ENCODE measurements at places on chromosomes 16 and 17.

GRCh38 chr17:1803280-1803679 is 26.4 kb downstream of the SMYD4 start:
- DNase-seq = no peak

DNA sequence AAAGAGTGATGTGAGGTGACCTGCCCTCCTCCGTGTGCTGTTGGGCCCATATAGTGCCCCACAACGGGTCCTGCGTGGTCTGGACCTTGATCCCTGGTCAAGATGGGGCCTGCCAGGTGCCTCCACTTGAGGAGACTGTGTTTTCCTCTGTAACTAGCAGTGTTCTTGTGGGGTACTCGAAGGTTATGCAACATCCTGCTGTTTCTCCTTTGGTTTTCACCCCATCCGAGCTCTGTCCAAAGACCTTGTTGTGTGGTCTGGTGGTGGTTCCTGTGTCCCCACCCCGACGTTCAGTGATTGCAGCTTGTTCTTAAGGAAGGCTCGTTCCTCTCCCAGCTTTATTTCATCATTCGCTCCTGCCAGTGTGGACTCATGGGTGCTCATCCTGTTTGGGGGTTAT is 38.7 kb upstream of the ZNF750 start:
- no peak for DNase-seq

DNA sequence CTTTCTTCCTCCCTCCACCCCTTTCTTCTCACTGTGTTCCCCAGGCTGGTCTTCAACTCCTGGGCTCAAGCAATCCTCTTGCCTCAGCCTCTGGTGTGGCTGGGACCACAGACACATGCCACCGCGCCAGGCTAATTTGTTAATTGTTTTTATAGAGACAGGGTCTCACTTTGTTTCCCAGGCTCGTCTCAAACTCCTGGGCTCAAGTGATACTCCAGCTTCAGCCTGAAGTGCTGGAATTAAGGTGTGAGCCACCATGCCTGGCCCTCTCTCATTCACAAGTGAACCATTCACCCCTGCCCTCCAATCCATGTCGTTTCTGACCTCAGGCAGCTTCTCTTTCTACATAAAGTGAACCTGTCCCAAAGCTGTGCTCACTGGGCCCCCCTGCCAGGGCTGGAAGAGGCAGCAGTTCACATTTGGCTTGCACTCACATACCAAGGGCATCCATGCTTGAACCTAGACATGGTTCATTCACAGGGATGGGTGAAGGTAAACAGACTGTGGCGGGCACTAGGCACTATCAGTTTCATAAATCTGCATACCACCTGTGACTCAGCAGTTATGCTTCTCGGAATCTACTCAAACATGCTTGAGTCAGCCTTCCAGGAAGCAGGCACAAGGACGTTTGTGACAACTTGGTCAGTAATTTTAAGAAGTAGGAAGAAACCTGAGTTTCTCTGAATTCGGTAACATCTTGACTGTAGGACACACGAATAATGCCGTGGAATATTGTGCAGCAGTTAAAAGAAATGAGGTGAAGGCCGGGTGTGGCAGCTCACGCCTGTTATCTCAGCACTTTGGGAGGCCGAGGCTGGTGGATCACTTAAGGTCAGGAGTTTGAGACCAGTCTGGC is 6.0 kb upstream of the RNF213 start:
- DNase-seq = peak; percentile 61

GRCh38 chr16:27824006-27824405 is 239.5 kb downstream of the GSG1L start:
- DNase-seq = no peak

DNA sequence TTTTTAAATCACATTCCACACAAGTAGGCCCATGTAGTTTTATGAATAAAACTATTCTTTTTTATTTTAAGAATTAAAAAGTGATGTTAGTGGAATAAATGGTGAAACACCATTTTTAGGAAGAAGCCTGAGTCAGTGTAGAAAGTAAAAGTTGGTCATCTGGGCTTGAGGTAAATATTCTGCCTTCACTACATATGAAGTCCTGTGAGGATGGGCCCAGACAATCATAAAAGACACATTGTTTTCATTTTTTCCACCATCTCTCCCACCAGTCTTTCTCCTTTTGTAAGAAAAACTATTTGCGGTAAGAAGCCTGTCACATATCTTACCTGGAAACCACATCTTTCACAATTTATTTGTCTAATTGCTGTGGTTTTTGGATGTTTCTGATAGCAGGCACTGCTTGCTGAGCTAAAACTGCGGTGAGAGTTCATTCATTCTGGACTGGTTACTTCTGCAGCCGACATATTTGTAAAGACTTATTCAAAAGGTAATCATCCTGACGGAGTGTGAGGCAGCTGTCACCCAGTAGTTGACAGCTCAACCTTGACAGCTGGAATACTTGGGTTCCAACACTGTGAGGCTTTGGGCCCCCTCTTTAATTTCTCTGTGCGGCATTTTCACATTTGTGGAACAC is 10.6 kb upstream of the RFFL start:
- no peak for DNase-seq

DNA sequence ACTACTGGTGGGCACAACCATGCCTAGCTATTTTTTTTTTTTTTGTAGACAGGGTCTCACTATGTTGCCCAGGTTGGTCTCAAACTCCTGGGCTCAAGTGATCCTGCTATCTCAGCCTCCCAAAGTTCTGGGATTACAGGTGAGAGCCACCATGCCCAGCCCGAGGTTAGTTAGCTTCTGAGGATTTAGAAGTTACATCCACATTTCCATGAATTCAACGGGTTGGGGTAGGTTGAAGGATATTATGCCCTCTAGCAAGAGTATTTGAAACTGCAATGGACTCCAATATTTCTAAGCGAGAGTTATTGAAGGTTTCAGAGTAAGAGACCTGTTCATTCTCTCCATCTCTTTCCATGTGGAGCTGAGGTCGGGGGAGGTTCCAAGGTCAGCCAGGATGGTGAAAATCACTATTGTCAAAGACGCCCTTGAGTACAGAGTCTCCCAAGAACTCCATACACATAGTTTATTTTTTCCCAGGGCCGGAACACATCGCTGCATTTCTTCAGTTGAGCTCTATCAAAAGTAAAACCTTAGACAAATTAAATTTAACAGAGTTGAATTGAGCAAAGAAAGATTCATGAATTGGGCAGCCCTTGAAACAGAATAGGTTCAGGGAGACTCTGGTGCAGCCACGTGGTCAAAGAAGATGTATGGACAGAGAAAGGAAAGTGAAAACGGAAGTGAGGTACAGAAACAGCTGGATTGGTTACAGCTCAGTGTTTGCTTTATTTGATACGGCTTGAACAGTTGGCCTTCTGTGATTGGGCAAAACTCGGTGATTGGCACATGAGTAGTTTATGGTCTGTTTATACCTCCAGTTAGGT is 19.0 kb upstream of the ITPRIPL2 start:
- no peak for DNase-seq

DNA sequence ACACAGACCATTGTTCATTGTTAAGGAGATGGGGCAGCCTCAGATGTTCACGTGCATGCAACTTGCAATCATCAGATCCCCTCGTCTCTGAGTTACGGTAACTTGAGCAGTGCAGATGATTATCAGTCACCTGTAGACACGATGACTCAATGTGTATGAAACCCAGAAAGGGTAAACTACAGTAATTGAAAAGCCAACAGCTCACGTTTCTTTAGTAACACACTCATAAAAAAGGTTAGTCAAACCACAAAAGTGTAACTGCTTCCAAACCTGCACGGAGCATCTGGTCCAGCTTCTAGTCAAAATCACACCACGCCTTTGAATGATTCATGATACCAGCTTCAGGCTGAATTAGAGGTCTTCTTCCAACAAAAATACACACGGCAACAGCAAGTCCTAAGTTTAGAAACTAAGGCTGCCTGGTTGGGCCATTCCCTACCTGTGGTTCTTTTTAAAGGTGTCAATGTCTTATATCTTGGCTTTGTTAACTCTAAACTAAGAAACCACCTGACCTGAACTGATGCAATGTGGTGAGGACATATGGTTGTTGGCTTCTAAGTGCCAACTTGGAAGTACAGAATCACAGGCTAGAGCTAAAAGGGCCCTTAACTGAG is 32.3 kb downstream of the GRB7 start:
- DNase-seq = peak; percentile 66

GRCh38 chr17:43995150-43995471 is 9.3 kb upstream of the NAGS start:
- no peak for DNase-seq

DNA sequence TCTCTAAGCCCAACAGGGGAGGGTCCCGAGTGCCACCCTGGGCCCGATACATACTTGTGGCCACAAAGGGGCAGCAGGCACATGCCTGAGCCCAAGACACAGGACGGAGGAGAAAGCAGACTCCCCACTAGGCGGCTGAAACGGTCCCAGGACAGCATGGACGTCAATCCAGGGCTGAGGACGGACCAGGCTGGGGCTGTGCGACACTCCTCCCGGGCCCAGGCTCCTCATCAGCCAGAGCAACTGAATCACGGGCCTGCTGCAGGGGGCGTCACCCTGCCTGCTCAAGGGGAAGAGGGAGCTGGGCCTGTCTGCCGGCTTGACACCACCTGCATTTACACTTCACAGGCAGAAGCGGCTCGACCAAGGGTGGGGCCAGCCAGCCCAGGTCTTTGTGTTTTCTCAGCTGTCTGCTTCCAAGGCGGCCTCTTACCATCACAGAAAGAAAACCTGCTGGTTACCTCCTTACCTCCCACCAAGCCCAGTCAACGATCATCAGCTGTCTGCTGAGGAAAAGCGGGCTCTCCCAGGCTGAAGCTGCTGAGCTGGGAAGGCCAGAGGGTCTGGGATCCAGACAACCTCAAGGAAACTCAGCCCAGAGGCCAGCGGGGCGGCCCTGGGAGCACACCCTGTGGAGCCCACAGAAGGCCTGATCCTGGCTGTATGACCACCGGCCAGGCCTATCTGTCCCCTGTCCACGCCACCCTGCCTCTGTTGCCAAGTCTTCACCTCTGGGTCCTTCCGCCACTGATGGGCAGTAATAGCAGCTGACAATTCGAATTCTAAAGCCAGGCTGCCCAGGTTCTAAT is 26.4 kb downstream of the KIFC3 start:
- no peak for DNase-seq

GRCh38 chr17:7714721-7715594 is 2.6 kb upstream of the DNAH2 start:
- DNase-seq = no peak

GRCh38 chr17:44293509-44294226 is 14.7 kb upstream of the RUNDC3A start:
- DNase-seq = no peak

GRCh38 chr16:50024207-50024606 is 818 bp upstream of the CNEP1R1 start:
- peak; percentile 6 for DNase-seq

- DNase-seq = no peak
Observed at GRCh38 chr17:48571024-48571818, 6.9 kb downstream of the HOXB4 start.

DNA sequence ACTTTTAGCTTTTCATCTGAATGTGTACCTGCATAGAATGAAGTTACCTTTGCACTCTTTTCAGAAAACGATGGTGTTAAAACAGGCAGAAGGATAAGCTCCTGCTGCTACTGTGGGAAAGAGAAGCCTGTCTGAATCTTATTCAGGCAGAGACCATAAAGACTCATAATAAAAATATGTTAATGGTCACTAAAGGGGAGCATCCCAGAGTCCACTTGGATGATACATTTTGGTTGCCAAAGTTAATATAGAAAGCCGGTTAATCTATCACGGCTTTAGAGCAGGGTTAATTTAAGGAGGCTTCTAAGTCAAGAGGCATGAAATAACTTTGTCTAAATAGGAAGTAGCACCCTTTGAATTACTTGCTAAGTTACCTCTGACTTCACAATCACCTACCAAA is 2.9 kb downstream of the MARCHF10 start:
- DNase-seq = no peak

DNA sequence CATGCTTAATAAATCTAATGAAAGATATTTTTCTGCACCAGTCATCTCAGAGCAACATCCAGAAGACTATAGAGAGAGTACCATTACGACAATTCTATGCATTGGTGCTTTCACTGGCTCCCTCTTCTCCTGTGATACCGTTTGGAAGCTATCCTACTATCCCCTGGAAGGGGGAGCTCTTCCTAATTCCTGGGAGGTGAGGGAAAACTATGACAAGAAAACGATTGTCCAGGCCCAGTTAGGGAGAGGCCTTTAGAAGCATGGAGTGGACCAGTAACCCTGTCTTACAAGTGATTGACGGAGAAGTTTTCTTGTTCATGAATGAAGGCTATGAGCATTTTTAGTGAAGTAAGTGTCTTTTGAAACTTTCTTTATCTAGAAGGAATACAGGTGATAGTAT is 150.2 kb downstream of the TANC2 start:
- DNase-seq = no peak

DNA sequence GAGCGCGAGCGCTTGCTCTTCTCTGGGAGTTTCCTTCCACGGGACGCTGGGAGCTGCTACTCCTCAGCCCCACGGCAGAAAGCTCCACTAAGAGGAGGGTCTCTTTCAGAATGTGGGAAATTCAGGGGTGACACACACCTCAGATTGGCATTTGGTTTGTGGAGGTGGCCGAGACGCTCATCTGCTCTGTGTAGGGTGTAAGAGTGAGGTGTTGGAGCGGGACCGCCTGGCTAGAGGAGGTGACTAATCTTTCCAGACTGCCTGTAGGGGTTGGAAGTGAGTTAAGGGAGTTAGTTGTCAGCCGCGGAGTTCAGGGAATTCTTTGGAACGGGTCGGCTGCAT is 735 bp downstream of the PSMD11 start:
- peak; percentile 40 for DNase-seq

GRCh38 chr17:64723781-64724180 is 61.7 kb upstream of the SMURF2 start:
- DNase-seq = no peak

- no peak for DNase-seq
Observed at GRCh38 chr16:23249830-23250229, 52.3 kb upstream of the SCNN1B start.

GRCh38 chr16:22381392-22381791 is 7.0 kb upstream of the CDR2 start:
- DNase-seq = no peak

- DNase-seq = peak; percentile 65
Observed at GRCh38 chr16:11297492-11298142, 16.5 kb upstream of the PRM1 start.

- no peak for DNase-seq
Observed at GRCh38 chr16:58365623-58366022, 26.6 kb upstream of the GINS3 start.

DNA sequence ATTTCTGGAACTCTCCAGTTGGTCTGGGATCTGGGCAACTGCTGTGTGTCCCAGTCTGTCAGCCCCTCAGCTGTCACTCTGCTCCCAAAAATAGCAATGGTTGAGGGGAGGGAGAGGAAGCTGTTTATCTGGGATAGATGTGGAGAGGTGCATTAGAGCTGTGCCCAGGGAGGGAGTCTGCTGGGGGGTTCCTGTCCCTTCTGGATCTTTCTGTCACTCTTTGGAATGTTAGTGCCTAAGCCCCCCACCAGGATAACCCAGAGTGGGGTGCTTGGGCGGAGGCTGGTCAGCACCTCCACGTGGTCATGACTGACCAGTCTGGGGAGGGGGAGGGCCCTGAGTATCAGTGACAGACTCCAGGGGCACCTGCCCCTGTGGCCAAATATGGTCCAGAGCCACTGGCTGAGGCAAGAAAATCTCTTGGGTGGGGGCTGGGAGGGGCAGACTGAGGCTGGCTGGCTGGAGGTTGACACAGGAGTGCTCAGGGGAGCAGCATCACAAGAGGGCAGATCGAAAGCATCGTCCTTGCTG is at the start of gene UNC45B:
Gene UNC45B, plus strand, starts transcription at position 443 of the 531 bp plus-strand sequence. CDS start 447 bp downstream, outside the sequence.
- DNase-seq = no peak

- DNase-seq = no peak
Observed at GRCh38 chr17:47636273-47637030, 13.3 kb upstream of the KPNB1 start.
